ENCODE measurements at places on chromosomes 2 and 18. TPM values are rescaled to one million over a fixed set of nuclear protein-coding genes. Genes with fewer than 3 reads are reported as not detected.

MERTK gene
- 0.21 TPM for polyA plus RNA-seq

LOXHD1 gene
- polyA plus RNA-seq: not detected

ABCB11 gene
- not detected for polyA plus RNA-seq

SALL3 gene
- polyA plus RNA-seq: 0.07 TPM

TCF7L1 gene
- 0.11 TPM for polyA plus RNA-seq

DHRS9 gene
- polyA plus RNA-seq: not detected

ACVR1C gene
- polyA plus RNA-seq: not detected

MYCN gene
- not detected for polyA plus RNA-seq

CCDC102B gene
- polyA plus RNA-seq: 4.2 TPM

RBM45 gene
- 21.7 TPM for polyA plus RNA-seq

CCDC148 gene
- polyA plus RNA-seq: 0.21 TPM

IL36A gene
- not detected for polyA plus RNA-seq

LYPD6 gene
- not detected for polyA plus RNA-seq

SCN7A gene
- not detected for polyA plus RNA-seq

DNA sequence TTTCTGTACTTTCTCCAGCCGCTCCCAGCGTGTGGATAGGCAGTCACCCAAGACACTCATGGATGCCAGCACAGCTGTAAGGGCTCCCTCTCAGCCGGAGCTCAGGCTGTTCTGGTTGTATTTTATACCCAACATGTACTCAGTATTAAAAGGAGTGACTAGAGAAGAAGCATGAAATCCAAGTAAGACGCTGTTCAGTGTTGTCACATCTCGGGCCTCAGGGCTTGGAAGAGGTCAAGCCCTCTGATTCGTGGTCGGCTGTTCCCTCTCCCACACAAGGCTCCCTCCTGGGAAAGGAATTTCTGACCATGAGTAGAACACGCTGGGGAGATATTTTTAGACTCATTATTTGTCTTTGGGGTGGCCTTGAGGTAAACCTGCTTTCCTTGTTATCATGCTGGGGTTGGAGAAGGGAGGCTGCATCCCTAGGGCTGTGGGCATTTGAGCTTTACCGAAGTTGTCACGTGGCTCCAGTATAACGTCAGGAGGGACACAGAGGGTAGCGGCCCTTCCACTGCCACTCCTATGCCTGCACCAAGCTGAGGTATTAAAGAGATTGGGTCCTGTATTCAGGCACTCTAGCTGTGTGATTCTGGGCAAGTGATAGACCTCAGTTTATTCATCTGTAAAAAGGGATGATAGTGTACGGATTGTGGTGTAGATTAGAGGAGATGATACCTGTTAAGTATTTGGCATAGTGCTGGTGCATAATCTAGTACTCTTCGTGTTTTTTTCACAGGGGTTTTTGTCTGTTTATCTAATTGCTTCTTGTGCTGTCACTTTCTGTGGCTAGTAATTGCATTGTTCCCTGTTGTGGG lies 34.1 kb downstream of the HK2 start:
- DNase-seq: no peak

DNA sequence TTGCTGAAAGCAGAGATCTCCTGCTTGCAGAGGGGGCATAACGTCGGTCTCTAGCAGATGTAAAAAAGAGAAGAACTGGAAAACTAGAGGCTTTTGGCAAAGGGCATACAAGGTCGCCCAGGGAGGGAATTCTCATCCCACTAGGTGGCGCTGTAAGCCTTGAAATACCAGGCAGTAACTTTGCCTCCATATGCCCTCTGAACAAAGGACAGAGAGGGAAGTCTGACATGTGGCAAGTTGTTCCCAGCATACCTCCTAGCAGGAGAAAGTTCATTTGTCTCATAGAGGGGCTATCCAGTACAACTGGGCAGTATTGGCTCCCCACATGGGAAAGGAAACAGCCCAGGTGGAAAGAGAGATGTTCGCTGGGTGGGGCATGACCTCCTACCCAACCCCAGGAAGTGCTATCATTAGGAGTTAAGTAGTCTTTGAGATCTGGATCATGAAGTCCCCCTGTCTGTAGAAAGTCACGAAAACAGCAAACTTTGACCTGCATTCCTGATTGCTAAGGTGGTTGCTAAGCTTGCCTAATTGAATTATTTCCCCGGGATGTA lies 39.9 kb downstream of the STK17B start:
- DNase-seq: peak; percentile 47

DNA sequence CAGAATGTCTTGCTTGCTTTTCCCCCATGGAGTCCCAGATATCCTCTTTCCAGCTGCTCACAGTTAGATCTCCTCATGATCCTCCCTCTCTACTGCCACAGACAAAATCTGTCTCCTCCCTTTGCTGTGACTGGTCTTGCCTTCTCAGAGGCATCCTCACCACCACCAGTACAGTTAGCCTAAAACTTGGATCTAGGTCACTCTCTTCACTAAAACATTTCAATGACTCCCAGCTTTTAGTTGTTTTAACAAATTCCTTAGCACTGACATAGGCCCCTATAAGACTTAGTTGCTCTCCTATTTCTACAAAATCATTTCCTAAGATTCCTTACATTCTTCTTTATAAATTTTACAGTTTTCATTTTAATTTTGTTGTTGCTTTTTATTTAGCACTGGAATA lies 734.2 kb upstream of the CHAC2 start:
- DNase-seq: no peak

DNA sequence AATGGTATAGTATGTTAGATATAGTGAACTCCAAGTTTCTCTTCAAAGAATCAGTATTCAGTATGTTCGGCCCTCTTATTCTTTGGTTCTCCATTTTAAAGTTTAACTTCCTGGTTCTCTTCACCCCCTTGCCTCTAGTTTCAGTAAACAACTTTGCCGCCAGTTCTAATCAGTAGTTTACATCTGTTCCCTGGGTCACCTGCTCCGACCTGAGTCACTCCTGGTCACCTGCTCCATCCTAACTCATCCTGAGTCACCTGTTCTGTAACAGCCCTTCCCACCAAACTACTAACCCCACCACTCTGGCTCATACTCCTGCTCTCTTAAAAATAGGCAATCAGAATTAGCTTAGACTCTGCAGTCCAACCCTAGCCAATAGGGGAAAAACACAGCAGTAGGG lies 23.7 kb upstream of the TEX51 start:
- DNase-seq: no peak

DNA sequence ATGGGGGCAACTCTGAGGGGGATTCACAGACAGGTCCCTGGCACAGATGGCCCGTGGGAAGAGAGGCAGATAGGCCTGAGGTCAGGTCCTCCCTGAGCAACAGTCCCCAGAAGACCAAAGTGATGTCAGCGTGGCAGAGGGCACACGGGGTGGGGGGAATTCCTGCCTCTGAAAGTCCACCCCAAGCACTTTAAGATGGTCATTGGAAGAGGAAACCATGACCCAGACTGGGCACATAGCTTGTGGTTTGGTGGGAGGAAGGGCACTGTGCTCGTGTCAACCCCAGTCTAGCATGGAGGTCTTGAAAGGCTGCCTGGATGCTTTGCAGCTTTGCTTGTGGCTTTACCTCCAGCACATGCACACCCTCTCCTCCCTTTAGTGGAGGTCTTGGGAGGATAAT lies 38.0 kb upstream of the SIX2 start:
- no peak for DNase-seq

GRCh38 chr2:108171657-108172056 lies 68.1 kb upstream of the SULT1C3 start:
- no peak for DNase-seq

GRCh38 chr18:986051-986450 lies 81.4 kb downstream of the ADCYAP1 start:
- DNase-seq: no peak

- no peak for DNase-seq
These were observed 5.7 kb upstream of the DNER start for GRCh38 chr2:229719926-229720647.

- DNase-seq: no peak
These were observed 249.1 kb upstream of the SIX2 start for GRCh38 chr2:45258311-45258710.

- DNase-seq: no peak
These were observed 2.1 kb downstream of the LIPT1 start for GRCh38 chr2:99156891-99157290.

- no peak for DNase-seq
These were observed 43.3 kb downstream of the FER1L5 start for GRCh38 chr2:96685577-96686459.

DNA sequence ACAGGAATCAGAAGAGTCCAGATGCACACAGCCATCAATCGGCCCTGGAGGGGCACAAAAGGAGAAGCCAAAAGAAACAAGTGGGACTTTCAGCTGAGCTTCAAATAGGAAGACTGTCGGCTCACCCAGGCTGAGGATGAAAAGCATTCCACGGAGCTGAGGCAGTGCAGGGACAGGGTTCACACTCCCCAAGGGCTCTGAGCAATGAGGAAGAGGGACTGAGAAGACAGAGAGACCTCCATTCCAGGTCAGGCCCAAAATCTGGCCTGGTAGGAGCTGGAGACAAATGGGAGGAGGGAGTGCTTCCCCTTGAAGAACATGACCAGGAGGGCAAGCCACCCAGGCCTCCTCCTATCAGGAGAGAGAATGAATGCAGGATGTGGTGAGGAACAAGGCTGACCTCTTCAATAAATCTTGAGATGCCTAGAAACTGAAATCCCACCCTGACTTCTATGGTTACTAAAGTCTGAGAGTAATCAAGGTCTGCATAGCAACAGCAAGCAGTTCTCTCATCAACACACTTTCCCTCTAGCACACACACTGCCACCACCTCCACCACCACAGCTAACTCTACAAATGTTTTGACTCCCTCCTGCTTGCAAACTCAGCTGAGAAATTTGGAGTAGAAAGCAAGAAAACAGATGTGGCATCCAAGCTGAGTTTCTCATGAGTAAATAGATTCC lies 434.4 kb downstream of the TNS1 start:
- DNase-seq: no peak

DNA sequence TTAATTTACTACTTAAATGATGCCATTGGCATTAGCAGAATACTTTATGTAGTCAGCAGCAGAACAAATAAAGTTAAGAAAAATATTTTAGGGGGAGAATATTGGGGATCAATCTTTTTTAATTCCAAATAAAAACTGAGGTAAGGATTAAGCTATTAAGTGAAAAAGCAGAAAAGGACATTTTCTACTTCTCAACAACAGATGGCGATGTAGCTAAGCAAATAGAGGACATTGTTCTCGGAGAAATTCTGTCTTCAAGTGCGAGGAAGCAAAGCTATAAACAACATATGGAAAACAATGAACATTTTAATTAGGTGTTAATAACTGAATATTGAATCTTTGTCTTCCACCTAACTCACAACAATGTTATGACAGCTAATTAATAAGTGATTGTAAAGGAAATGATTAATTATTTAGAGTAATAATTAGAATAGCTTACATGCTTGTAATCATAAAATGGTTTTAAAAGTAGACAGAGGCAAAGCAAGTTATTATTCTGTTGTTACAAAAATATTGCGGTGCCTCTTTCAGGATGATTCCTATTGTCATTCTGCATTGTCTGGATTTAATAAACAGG lies 32.9 kb upstream of the CCDC93 start:
- DNase-seq: no peak

DNA sequence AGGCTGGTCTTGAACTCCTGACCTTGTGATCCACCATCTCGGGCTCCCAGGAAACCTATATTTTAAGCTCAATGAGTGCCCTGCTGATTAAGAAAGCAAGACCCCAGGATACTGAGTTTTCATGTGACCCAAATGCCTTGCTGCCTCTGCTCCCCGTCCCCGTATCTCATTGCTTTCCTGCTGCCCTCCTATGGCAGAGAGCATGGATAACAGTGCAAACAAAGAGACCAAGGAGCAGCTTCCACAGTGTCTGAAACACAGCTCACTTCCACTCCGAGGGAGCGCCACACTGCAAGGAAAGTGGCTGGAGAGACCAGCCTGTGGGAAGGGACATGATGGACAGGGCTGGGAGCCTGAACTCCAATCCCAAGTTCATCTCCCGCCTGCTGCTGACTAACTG lies 246.8 kb downstream of the TMEM182 start:
- DNase-seq: no peak

DNA sequence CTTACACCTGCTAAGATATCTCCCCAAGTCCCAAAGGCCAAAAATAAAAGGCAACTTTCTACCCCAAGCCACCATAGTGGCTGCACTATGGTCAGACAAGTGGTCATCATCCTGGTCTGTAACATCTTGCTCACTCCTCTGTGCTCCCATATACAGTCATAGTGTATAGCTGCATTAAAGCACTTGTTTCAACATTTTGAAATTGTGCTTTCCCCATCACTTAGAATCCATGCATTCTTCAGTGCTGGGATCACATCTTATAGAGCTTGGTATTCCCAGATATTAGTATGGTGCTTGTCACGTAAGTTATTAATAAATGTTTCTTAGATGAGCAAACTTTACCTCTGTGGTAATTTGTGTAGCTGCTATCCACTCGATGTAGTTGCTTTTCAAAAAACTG lies 40.4 kb upstream of the CDC42EP3 start:
- no peak for DNase-seq

GRCh38 chr2:109069331-109070194 lies 59.4 kb upstream of the SH3RF3 start:
- DNase-seq: no peak

DNA sequence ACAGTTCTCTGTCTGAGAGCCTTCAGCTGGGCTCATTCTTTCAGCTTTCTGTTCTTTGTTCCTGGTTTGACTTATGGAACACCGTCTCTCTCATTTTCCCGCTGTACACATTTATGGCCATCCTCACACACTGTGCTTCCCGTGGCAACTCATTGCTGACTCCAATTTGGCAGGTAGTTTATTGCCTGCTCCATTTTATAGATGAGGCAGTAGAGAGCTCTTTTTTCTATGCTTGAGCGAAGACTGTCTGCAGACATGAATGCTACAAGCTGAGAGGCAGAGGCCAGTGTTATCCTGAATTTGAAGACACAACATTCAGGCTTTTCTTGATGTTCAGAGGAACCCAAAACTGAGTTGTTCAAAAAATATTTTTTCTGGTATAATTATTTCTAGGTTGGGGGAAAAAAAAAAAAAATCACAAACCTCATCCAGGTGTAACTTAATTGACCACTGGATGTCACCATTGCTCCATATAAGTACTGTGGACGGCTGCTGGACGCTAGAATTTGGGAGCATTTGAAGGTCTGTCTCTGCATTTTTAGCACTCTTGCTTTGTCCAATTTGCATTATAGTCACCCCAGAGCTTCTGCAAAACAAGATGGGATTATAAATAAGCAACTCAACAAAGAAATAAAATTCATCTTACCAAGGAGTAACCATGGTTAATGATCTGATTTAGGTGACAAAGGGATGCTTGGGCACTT lies 83.5 kb downstream of the HRH4 start:
- no peak for DNase-seq

Data from GM12878 (cell line).